MCF 10A (cell line): ENCODE measurements at places on chromosomes 7 and 10.

DNA sequence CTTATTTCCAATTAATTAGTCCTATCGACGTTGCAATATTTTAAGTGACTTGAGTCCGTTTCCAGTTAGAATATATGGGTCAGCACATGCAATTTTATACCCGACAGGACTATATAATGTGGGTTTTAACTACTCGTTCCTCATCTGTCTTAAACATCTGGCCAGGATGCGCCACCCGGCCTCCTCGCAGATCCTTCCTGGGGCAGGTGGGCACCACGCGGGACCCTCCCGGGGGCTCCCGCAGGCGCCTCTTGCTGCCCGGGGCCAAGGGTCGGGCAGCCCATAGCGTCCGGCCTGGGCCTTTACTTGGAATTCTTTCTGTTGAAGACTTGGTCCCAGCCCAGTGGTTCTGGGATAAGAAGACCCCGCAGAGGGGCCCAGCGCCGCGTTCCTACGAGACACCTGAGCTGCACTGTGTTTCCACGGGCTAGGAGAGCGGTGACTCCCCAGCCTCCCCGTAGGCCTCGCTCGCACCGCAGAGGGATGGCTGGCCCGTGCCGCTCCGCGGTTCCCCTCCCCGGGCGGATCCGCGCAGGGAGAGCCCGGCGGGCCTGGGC is 10.1 kb upstream of the MNX1 start:
- no peak for DNase-seq

DNA sequence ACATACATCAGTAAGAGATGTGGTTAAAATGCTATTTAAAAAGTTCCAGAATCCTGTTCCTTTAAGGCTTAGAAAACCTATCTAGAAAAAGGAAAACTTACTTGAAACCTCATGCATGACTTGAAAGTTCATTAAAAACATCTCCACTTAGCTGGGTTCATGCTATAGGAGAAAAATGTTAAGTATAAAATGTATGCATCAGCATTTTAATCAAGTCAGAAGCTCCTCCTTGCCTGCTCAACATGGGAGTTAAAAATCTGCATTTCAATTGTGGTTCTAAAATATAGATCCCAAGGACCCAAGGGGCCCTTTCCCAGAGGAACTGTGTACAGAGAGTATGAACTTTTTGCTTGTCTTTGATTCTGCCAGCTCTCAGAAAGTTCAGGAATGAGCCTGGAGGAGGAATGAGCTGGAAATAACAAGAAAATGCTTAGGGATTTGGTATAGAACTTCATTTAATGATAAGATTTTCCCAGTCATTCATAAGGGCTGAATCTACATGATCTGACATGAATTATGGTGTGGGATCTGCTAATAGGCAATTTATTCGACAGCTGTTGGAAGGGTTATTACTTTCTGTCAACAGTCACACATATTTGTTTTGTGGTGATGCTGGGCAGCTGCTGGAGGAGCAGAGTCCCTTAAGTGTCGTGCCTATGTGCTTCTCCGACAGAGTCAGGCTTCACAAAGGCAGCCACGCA is 85.6 kb upstream of the MTPN start:
- DNase-seq: no peak

- DNase-seq: no peak
These were observed 43.2 kb downstream of the PCLO start for GRCh38 chr7:83119494-83119893.

- no peak for DNase-seq
These were observed 210.4 kb downstream of the FAM107B start for GRCh38 chr10:14564268-14564744.

GRCh38 chr7:14959339-14959738 is 56.8 kb upstream of the DGKB start:
- DNase-seq: no peak

DNA sequence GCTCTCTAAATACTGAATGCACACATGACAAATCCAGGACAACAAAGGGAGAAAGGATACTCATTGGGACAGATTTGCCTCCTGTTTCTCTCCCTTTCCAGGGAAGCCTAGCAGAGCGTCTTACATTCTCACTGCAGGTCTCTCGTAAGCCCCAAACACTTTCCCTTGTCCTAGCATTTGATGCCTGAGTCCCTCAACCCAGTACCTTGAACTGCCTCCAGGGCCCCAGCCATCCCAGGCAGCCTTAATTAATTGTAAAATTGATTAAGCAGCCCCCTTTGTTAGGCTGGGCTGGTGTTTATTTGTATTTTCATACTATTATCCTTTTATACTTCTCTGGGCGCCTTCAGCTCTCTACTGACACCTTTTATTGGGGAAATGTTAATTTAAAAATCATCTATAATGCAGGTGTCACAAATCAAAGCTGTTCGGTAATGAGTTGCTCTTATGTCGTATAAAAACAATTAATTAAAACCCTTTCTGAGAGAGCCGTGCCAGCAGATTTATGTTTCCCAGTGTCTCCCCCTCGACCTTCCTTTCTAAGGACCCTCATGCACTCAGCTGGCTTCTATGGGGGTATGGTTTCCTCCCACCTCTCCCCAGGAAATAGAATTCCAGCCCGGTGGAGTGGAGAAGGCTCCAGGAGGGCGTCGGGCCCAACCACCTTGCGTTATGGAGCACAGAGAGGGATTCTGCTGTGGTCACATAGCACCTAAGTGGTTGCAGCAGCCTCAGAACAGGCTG is 243.8 kb downstream of the RPS24 start:
- DNase-seq: no peak

DNA sequence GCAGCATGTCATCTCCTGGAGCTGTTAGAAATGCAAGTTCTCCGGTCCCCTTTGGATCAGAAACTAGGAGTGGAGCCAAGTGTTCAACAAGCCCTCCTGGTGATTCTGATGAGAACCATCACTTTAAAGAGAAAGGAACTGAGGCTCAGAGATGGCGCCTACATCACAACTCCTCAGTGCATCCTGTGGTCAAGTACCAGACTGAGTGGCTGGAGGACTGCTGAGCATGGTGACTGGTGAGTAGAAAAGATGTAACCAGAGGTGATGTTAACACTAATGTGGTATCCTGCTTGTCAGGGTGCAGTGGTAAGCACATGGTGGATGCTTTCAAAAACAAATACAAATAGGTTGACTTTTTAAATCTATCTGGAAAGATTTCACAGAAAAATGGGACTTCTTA is 3.5 kb upstream of the OIT3 start:
- no peak for DNase-seq

GRCh38 chr10:59741048-59741447 is 12.2 kb downstream of the MRLN start:
- no peak for DNase-seq

GRCh38 chr10:52359441-52359840 is 45.4 kb downstream of the DKK1 start:
- no peak for DNase-seq

GRCh38 chr10:6275022-6275997 is 72.6 kb downstream of the PFKFB3 start:
- peak; percentile 99 for DNase-seq

DNA sequence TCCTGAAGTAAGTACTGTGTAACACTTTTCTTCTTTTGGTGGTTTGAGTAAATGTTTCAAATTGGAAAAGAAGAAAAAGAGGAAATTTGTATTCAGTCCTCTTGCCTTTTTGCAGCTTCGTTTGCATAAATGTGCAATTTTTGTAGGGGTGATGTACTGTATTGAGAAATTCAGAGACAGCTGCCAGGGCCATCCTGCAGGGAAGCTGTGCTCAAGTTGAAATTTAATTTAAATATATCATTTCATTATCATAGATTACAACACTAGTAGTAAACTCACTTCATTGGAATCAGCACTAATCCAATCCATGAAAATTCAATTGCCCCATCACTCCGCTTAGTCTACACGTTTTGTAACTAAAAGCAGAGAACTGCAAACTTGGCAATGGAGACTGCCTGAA is 415.4 kb downstream of the DNAJB9 start:
- DNase-seq: no peak

DNA sequence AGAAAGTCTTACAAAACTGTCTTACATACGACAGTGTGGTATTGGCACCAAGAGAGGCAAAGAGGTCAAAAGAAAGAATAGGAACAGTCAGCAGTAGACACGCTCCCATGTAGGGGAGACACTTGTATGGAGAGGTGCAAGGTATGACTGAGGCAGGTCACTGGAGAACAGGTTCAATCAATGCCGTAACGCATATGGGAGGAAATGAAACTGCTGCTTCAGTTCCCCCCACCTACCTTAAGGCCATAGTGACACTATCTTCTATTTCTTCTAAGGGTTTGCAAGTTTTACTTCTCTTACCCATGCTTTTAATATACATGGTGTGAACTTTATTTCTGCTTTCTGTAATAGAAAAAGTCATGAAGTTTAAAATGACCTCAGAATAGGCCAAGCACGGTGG is 5.5 kb upstream of the PITRM1 start:
- DNase-seq: no peak

GRCh38 chr7:24942226-24942625 is 37.8 kb downstream of the OSBPL3 start:
- DNase-seq: no peak

- no peak for DNase-seq
These were observed 29.8 kb upstream of the PURB start for GRCh38 chr7:44914992-44915607.

GRCh38 chr10:91589015-91589657 is 43.7 kb downstream of the PPP1R3C start:
- DNase-seq: no peak

- DNase-seq: no peak
These were observed at the start of gene FOXP2 for GRCh38 chr7:114414156-114415063. FOXP2 (plus strand) TSS chr7:114414815; CDS start chr7:114426512, 11,697 bp downstream.
